Adrenal gland (tissue), 19 donors: ENCODE measurements at places on chromosomes 4 and X. TPM values are rescaled to one million over a fixed set of nuclear protein-coding genes. Genes with fewer than 3 reads are reported as not detected.

- no peak for DNase-seq
These were observed 572.5 kb upstream of the AADAT start for GRCh38 chr4:170662250-170662649.

- DNase-seq = no peak
These were observed 20.8 kb upstream of the LRBA start for GRCh38 chr4:151035911-151036310.

TNIP3 gene
- not detected for total RNA-seq

DNA sequence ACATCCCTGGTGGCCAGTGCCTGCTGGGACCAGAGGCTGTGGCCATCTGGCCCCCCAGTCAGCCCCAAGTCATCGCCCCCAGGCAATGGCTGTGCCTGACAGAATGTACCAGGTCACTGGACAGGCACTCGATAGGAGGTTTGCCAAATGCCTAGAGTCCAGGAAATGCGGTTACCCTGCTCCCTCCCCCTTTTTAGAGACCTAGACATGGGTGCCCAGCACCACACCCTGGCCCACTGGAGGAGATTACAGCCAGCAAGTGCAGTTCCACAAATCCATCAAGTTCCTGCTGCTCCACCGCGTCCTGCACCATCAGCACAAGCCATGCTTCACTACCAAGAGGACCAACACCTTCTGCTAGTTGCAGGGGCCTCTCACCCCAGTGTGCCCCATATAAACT lies 16.2 kb upstream of the ZFX start:
- DNase-seq = no peak

GRCh38 chrX:70452143-70452733 lies 7.6 kb downstream of the DLG3 start:
- peak; percentile 47 for DNase-seq

DNA sequence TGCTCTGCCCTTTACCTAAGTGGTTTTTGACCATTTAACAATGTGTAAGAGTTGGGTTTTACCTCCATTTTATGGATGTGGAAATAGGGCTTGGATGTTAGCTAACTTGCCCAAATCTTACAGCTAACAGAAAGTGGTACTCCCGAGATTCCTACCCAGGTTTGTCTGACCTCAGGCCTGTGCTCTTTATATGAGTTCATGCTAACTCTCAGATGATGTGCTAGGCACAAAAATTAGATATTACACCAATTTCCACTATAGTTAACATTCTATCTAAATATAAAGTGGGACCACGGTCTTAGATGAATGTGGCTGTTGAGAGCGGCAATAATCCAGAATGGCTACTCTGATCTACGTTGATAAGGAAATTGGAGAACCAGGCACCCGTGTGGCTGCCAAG lies at the start of gene PTTG2:
Gene PTTG2, plus strand, starts transcription at position 301 of the 400 bp plus-strand sequence. Its CDS starts 37 bp downstream, at position 338.
- no peak for DNase-seq

DNA sequence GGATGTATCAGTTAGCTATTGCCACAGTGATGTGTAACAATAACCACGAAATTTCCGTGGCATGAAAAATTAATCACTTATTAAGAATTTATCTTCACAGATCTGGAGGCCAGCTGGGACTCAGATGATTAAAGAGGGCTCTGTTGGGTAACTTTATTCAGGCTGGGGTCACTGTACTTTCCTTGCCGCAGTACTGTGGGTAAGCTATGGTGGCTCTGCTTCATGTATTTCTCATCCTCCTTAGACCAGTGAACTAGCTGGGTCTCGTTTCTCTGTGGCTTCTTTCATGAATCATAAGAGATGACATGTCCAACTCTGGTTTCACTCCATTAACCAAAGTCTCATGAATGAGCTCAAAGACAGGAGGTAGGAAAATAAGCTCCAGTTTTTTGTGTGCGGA lies 13.5 kb downstream of the TEX13B start:
- no peak for DNase-seq

- DNase-seq = no peak
These were observed 697.3 kb downstream of the CCSER1 start for GRCh38 chr4:90824266-90825150.

DNA sequence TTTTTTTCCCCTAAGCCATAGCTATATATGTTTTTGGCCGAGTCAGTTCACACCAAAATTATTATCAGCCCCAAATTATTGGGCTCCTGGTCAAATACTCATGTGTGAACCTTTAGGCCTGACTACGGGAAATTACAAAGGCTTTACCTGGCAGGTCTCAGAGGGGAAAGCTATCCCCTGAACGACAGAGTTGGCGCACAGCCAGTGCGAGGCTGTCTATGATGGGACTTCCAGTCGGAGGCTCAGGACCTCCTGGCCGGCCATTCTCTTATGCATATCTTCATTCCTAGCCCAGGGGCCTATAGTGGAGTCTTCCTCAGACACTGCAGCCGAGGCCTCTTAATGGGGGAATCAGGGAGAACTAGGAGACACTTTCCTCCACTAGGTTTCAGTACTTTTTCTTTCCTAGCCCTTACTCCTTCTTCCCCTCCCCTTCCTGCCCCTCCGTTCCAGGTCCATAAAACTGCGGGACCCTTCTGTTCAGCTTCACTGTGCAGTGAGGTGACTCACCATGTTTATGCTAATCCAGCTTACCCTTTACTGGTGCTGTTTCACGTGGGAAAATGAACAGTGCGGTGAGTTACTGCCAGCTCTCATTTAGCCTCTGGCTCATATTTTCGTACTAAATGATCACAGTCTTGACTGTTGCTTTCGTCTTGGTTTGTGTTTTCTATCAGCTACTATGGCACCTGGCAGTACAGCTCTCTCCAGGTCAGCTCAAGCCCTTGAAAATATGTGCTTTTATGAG lies 533.9 kb downstream of the FSTL5 start:
- DNase-seq = no peak

DNA sequence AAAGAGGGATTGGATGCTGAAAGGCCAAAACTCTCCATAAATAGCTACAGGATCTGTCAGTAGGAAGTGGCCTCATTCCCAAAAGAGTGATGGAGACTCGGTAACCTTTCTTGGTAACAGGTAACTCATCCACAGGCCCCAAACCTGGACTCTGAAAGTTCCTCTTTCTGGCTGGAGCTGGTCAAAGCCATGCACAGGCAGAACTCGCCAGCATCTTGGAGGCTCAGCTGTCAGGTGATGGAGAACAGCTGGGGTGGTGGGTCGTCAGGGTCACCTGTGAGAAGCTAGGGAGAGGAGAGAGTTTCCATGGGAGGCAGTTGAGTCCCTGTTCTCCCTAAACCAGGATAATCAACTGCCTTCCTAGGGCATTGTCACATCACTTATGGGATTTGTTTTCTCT lies 354.3 kb upstream of the GATB start:
- no peak for DNase-seq

- DNase-seq = no peak
These were observed at the start of gene NLGN4X for GRCh38 chrX:6228720-6229119. Gene NLGN4X (minus strand): TSS chrX:6228867. CDS start chrX:6151466, 77,401 bp downstream.

CSN1S1 gene
- total RNA-seq = not detected

- no peak for DNase-seq
These were observed 5.7 kb upstream of the TADA2B start for GRCh38 chr4:7037425-7037824.

TBX22 gene
- total RNA-seq = not detected

DNA sequence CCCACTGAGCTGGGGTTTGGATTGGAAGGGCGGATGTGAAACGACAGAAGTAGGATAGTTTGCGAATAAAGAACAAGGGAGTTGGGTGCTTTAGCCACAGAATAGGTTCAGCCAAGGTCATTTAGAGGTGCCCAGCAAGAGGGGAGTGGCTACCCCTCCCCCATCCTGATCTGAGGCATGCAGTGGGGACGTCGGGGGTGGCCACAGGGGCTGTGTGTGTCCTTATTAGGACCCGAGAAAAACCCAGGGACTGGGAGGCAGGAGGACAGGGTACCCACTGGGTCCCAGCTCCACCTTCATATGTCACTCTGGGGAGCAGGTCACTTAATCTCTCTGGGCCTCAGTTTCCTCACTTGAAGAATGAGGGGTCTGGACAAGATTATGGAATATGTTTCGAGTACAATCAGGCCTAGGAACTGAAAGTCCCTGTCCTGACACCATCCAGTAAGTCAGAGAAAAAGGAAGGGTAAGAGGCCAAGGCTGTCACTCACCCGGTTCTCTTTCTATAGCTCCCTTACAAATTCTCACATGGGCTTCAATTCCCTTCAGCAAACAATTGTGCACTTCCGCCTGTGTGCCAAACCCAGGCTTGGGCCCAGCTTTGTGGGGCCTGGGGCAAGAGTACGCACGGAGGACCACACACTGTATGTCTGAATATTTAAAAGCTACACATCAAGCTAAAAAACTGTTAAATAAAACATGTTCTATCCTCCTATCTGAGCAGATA lies 4.2 kb upstream of the NYX start:
- DNase-seq = peak; percentile 59

- DNase-seq = no peak
These were observed 61.7 kb upstream of the STX18 start for GRCh38 chr4:4603592-4603991.

- no peak for DNase-seq
These were observed 128.6 kb downstream of the SLC39A8 start for GRCh38 chr4:102216666-102217065.

- no peak for DNase-seq
These were observed 4.8 kb upstream of the IGFBP7 start for GRCh38 chr4:57114973-57115372.

- DNase-seq = no peak
These were observed 121.6 kb downstream of the RASL11B start for GRCh38 chr4:52983563-52984303.

DNA sequence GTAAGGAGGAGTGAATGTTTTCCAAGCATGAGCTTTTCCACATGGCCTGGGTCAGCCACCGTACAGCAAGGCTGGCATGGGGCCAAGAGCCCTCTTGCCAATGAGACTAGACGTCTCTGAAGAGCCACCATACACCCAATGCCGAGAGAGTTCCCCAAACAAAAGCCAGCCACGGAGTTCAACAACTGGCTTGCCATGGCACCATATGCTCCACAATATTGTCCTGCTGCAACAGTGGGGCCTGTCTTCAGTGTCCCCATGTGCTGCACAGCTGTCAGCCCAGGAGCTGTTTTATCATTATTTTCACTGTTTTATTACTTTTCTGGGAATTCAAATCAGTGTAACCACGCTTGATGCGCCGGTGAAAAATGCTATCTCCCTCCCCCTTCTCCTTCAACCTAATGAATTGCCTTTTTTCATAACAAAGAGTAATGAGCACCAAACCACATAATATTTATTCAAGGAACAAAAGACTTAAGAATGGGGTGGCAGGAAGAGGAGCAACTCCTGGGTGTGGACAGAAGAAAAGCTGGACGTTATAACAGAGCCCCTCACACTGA lies 18.4 kb downstream of the MAML3 start:
- peak; percentile 90 for DNase-seq

- no peak for DNase-seq
These were observed 24.4 kb upstream of the MGST2 start for GRCh38 chr4:139641218-139641617.

DNA sequence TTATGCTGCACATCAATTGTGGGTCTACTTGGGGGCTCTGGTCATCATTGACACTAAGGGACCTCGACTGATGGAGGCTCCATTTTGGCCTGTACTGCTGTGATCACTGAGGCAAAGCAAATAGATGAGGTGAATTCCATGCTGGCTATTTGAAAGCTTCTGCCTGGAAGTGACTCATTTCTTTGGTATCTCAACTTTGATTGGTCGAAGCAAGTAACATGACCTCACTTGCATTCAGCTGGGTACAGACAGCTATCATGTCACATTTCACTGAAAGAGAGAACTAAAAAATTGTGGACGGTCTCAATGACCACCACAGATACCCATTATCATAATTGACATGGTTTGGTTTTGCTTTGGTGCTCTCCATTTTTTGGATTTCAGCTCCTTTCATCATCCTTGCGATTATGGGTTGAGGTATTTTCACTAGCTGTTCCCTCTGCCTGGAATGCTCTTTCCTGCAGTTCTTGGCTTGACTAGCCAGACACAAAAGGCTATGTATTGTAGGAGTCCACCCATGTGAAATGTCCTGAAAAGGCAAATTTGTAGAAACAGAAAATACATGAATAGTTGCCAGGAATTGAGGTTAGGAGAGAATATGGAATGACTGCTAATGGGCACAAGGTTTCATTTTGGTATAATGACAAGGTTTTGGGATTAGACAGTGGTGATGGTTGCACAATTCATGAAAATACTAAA lies 369.2 kb upstream of the LCORL start:
- DNase-seq = no peak

GRCh38 chrX:121863976-121864375 lies 816.6 kb downstream of the GLUD2 start:
- DNase-seq = no peak

CLDN24 gene
- not detected for total RNA-seq

- DNase-seq = no peak
These were observed 57.2 kb upstream of the SH3RF1 start for GRCh38 chr4:169327951-169328350.

GRCh38 chrX:4240541-4241194 lies 527.2 kb upstream of the PRKX start:
- no peak for DNase-seq

GRCh38 chr4:41157009-41157408 lies 57.3 kb downstream of the APBB2 start:
- DNase-seq = no peak

- DNase-seq = peak; percentile 32
These were observed 74.8 kb downstream of the IL15 start for GRCh38 chr4:141711211-141711610.

DNA sequence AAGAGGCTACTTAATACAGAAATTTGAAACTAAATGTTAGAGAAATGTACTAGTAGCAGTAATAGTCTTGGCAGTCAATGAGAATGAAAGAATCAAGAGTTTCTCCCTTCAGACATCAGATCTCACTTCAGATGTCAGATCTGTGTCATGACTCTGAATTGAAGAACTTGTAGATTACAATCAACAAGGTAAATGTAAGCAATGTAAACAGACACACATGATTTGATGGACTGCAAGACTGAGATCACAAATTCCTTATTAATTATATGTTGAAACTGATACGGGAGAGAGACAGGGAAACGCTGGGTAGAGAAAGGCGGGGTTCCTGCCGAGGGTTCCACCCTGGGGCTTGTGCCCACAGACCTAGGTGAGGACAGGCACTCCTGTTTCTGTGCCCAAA lies 65.5 kb upstream of the HHIP start:
- DNase-seq = no peak

PAK3 gene
- total RNA-seq = 10.3 TPM

CCDC149 gene
- total RNA-seq = 5.2 TPM

- no peak for DNase-seq
These were observed 56.2 kb downstream of the TRIML1 start for GRCh38 chr4:188195389-188195985.

GRCh38 chrX:15864023-15864422 lies 9.4 kb upstream of the AP1S2 start:
- no peak for DNase-seq
